ENCODE measurements at places on chromosomes 16 and 17. TPM values are rescaled to one million over a fixed set of nuclear protein-coding genes. Genes with fewer than 3 reads are reported as not detected.
A peak's percentile ranks its signal among the peaks of the same experiment; 100 is the strongest.

DNA sequence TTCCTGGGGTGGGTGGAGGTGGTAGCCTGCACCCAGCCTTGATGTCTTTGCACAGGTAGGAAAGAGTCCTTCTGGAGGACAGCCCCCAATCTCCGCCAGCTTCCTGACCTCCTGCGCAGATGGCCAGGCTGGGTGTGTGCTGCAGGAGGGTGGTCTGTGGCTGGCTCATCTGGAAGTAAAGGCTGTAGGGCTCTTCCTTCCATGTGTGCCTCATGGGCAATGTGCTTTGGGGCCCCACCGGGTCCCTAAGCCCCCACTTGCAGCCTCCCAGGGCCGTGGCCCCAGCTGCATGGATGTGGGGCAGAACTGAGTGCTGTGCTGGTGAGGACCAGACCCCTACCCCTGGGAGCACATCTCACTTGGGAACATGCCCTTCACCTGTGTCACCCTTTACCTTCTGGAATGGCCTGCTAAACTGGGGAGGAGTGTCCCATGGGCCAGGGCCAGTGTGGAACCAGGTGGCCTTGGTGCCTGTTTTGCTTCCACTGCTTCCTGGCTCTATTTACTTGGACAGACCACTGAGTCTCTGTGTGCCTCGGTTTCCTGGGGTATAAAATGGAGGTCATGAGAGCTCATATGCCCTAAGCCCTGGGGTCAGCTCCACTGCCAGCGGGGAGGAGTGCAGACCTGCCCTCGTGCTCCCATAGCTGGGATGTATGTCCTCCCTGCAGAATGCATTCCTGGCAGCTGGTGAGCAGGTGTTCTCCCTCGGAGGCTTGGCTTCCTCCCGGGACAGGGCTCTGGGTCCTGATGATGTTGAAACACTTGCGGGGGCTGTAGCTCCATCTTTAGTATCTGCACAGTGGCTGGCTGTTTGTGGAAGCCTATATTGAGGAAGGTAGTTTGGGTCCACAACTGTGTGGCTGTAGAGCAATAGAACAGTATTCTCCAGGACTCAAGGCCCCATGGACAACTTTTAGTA is 18.0 kb downstream of the MPRIP start:
- no peak for DNase-seq
- no peak overlapping the region for H3K27ac ChIP-seq
- peaks cover 64% of the 10 kb centered on the region for H3K4me1 ChIP-seq
- no peaks in the 10 kb centered on the region for H3K36me3 ChIP-seq
- no peak overlapping the region for H3K4me3 ChIP-seq

- peaks cover 5% of the 10 kb centered on the region for H3K27me3 ChIP-seq
- no peak overlapping the region for H3K4me3 ChIP-seq
- no peaks in the 10 kb centered on the region for H3K36me3 ChIP-seq
These were observed 6.2 kb downstream of the NACA2 start for GRCh38 chr17:61584866-61585265.

- DNase-seq: no peak
- no peaks in the 10 kb centered on the region for H3K36me3 ChIP-seq
- H3K27me3 ChIP-seq: no peaks in the 10 kb centered on the region
- no peak overlapping the region for H3K4me3 ChIP-seq
These were observed 19.1 kb upstream of the ALDH3A2 start for GRCh38 chr17:19629449-19629848.

DNA sequence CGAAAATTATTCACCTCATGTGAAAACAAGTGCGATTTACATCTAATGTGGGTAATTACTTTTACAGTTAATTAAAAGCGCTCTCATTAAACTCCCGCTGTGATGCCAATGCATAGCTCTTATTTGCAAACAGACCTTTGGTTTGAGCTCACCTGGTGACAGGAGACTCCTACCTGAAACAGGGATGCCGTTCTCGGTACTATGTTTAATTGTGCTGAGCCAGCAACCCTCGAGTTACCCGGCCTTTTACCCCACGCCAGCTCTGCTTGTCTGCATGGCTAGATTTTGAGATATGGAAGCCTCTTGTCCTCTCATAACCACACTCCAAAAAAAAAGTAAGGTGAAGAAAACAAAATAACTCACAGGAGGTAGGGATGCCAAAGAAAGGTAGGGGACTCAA is 690.4 kb upstream of the RBFOX1 start:
- H3K4me1 ChIP-seq: no peaks in the 10 kb centered on the region
- H3K36me3 ChIP-seq: no peaks in the 10 kb centered on the region
- no peak overlapping the region for H3K27ac ChIP-seq
- no peak overlapping the region for H3K4me3 ChIP-seq
- H3K27me3 ChIP-seq: no peaks in the 10 kb centered on the region

GRCh38 chr16:71807905-71808592 is 585 bp downstream of the AP1G1 start:
- peak; percentile 12 for DNase-seq
- no peaks in the 10 kb centered on the region for H3K27me3 ChIP-seq
- peak overlapping the region; percentile 99 for H3K27ac ChIP-seq
- H3K4me3 ChIP-seq: peak overlapping the region; percentile 90

GRCh38 chr16:88681709-88682451 is 4.4 kb downstream of the SNAI3 start:
- H3K4me1 ChIP-seq: peaks cover 51% of the 10 kb centered on the region
- no peak for DNase-seq
- no peaks in the 10 kb centered on the region for H3K36me3 ChIP-seq
- H3K27me3 ChIP-seq: peaks cover 82% of the 10 kb centered on the region
- peak overlapping the region; percentile 83 for H3K27ac ChIP-seq

GRCh38 chr17:59914274-59914854 is 21.4 kb downstream of the RPS6KB1 start:
- no peak overlapping the region for H3K4me3 ChIP-seq
- no peaks in the 10 kb centered on the region for H3K4me1 ChIP-seq

- no peak overlapping the region for H3K4me3 ChIP-seq
- no peaks in the 10 kb centered on the region for H3K4me1 ChIP-seq
- no peaks in the 10 kb centered on the region for H3K27me3 ChIP-seq
These were observed 129.6 kb upstream of the TNRC6C start for GRCh38 chr17:77828749-77829539.

- H3K4me1 ChIP-seq: no peaks in the 10 kb centered on the region
- peaks cover 18% of the 10 kb centered on the region for H3K36me3 ChIP-seq
- no peaks in the 10 kb centered on the region for H3K27me3 ChIP-seq
- no peak overlapping the region for H3K27ac ChIP-seq
- H3K4me3 ChIP-seq: no peak overlapping the region
These were observed 43.3 kb upstream of the GFOD2 start for GRCh38 chr16:67762385-67762784.

DNA sequence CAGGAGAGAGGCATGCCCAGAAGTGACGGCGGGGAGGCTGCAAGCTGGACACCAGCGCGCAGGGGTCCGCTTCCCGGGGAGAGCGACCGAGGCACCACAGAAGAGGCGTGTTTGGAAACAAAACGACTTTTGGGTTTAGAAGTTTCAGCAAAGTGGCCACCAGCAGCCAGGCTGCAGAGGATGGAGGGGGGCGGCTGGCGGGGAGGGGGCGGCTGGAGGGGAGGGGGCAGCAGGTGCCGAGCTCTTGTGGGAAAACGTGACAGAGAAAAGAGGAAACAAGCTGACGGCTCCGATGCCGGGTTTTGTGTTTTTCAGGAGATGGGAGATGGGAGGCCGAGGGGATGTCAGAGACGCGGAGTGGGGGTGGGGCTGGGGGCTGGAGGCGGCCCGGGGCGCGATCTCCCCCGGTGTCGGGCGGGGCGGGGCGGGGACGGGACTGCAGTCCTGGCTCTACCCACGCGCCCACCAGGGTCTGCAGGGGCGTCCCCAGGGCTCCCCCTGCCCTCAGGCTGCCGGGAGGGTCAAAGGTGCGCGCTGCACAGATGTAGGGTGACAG is 32.1 kb upstream of the RPH3AL start:
- H3K27ac ChIP-seq: peak overlapping the region; percentile 80
- H3K36me3 ChIP-seq: no peaks in the 10 kb centered on the region
- no peak for DNase-seq
- H3K27me3 ChIP-seq: no peaks in the 10 kb centered on the region
- peaks cover 23% of the 10 kb centered on the region for H3K4me1 ChIP-seq

DNA sequence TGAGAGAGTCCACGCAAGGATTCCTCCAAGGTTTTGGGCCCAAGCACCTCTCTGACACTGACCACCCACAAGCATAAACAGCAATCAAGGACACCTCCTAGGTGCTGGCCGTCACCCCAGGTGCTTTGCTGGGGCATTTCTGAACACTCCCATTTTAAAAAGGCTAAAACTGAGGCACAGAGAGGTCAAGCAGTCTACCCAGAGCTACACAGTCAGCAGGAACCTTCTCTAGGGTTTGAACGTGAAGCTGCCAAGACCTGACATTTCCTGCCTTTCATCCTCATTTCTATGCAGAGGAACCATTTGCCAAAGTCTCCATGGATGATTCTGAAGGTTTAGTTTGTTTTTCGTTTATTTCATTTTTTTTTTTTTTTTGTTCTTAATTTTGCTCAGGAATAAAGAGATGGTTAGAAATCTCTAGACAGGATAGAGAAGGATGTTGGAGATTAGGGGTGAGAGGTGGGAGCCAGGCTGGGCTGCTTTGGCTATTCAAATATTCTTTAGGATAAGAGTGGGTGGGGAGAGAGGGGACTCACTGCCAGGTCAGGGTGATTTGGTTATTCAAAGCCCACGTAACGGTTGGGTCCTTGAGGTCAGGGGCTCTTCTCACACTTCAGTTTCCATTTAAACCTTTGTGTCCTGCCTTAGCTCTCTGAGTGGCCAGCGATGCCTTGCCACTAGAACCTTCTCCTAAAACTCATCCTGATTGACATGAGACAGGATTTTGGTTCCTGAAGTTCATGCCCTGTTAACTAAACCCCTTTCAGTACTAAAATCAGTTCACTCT is 6.2 kb downstream of the PLCG2 start:
- DNase-seq: no peak
- peaks cover 14% of the 10 kb centered on the region for H3K36me3 ChIP-seq
- H3K27me3 ChIP-seq: no peaks in the 10 kb centered on the region
- H3K4me1 ChIP-seq: peaks cover 34% of the 10 kb centered on the region

GRCh38 chr16:31459687-31460581 is 633 bp downstream of the ARMC5 start:
- peak overlapping the region; percentile 82 for H3K4me3 ChIP-seq
- H3K27me3 ChIP-seq: no peaks in the 10 kb centered on the region
- peak overlapping the region; percentile 99 for H3K27ac ChIP-seq
- no peaks in the 10 kb centered on the region for H3K36me3 ChIP-seq

- H3K4me1 ChIP-seq: peaks cover 7% of the 10 kb centered on the region
- no peaks in the 10 kb centered on the region for H3K27me3 ChIP-seq
- H3K4me3 ChIP-seq: no peak overlapping the region
- H3K27ac ChIP-seq: no peak overlapping the region
These were observed 27.3 kb upstream of the ABCC12 start for GRCh38 chr16:48182979-48183537.

DNA sequence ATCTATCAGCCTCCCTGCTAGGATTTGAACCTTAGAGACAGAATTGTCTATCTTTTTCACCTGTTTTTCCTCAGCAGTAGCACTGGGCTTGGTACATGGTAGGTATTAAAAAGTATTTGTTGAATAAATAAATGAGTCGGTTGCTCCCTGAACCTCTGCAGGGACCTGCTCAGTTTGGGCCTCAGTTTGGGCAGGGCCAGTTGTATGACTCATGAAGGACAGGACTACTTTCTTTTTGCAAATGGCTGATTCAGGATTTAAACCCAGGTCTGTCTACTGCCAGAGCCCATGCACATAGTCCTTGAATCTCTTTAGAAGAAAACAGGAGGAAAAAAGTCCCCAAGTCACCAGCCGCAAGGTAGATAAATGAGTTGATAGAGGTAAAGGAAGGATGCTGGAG is 3.1 kb downstream of the MMP2 start:
- peaks cover 18% of the 10 kb centered on the region for H3K4me1 ChIP-seq
- no peaks in the 10 kb centered on the region for H3K36me3 ChIP-seq
- H3K4me3 ChIP-seq: no peak overlapping the region

GRCh38 chr17:78617511-78618061 is 40.4 kb upstream of the DNAH17 start:
- no peaks in the 10 kb centered on the region for H3K4me1 ChIP-seq
- DNase-seq: no peak
- no peaks in the 10 kb centered on the region for H3K27me3 ChIP-seq

- peaks cover 82% of the 10 kb centered on the region for H3K36me3 ChIP-seq
- H3K27me3 ChIP-seq: no peaks in the 10 kb centered on the region
- H3K4me1 ChIP-seq: peaks cover 1% of the 10 kb centered on the region
These were observed 13.0 kb downstream of the RIPOR1 start for GRCh38 chr16:67541391-67542263.

Gene GLYR1
- 88.9 TPM for total RNA-seq

Gene KRT25
- total RNA-seq: not detected

Gene SRL
- total RNA-seq: 0.82 TPM

Gene RRAD
- total RNA-seq: 31.8 TPM

Gene CSH2
- total RNA-seq: not detected

Gene PTGES3L
- total RNA-seq: 0.26 TPM

Gene LAT
- total RNA-seq: 14.0 TPM

Gene MPP3
- total RNA-seq: 17.9 TPM

Gene C16orf54
- total RNA-seq: 3.3 TPM

Gene IGF2BP1
- 0.26 TPM for total RNA-seq

Gene CHST6
- 3.3 TPM for total RNA-seq

All from left lung (tissue), 14 donors.